ENCODE measurements at places on chromosomes 12 and 14.

DNA sequence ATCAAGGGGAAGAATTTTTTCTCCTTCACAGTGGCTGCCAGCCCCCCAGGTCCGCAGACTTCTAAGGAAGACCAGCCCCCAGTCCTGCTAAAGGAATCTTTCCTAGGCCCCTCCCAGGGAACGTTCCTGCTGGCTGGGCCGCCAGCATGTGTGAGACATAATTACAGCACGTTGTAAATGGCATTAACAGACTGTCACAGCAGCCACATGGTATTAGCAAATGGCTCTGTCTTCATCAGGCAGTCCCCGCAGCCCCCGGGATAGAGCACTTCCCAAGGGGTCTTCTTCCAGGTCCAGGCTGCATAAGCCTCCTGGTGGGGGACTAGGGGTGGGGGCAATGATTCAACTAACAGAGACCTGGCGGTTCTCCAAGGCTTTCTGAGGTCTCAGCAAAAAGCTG is 34.9 kb upstream of the FAM222A start:
- no peak for DNase-seq

DNA sequence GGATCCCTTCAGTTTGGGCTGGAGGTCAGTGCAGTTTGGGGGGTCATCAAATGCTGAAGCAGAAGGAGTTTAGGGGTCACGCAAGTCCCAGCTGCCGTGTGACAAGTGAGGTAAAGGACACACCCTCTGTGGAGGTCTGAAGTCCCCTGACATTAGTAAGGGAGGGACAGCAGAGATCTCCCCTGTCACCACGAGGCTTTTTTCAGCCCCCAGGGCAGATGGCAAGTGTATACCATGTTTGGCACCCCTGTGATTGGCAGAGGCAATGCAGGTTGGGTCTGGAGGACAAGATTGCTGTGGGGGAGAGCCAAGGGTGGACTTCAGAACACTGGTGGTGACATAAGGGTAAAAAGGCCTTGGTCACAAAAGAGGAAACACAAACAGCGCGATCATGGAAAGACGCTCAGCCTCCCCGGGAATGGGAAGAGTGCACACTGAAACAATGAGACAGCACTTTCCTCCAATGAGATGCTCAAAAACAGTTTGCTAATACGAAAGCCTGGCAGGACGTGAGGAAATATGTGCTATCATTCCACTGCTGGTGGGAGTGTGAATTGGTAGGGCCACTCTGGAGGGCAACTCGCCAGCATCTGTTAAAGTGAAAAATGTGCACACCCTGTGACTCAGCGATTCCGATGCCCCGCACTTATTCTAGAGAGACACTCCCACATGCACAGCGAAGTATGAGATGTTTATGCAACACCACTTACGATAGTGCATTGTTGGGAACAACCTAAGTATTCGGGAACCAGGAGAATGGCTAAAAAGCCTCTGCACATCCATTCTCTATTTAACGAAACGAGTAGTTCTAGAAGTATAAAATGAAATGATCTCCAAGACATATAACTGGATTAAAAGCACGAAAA is 14.4 kb upstream of the CD27 start:
- peak; percentile 88 for DNase-seq

- no peak for DNase-seq
Observed at GRCh38 chr12:94987076-94987669, 16.3 kb downstream of the NDUFA12 start.

- DNase-seq = no peak
Observed at GRCh38 chr12:120169946-120170345, 24.6 kb downstream of the GCN1 start.

DNA sequence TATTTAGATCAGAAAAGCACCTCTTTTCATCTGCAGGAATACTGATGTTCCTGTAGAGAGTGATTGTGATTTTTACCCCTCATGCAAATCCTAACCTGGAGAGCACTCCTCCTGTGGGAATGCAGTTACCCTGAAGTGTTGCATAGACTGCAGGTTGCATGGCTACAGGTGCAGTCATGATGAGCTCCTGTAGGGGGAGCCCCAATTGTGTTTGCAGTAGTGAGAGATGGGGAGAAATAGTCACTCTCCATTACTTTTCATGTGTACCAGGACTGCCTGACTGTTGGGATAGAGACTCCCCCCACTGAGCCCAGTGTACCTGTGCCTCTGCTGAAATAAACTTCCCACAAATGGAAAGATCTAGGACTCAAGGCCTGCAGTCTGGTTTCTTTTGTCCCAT is 1086.5 kb downstream of the SLC6A15 start:
- DNase-seq = no peak

DNA sequence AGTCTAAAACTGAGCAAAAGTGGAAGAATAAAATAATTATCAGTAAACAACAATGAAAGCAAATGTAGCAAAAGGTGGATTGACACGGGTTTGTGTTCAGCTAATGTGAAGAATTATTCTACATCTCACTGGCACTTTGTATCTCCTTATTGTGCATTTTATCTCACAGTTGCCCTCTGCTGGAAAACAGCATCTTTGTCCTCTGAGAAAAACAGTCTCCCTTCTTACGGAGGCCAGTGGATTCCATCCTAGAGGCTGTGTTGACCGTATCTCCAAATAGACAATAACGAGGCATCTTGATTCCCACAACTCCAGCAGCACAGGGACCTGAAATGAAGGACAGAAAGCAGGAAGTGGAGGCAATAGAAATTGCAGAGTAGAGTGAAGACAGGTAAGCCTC is 51.3 kb upstream of the PLBD1 start:
- DNase-seq = no peak

DNA sequence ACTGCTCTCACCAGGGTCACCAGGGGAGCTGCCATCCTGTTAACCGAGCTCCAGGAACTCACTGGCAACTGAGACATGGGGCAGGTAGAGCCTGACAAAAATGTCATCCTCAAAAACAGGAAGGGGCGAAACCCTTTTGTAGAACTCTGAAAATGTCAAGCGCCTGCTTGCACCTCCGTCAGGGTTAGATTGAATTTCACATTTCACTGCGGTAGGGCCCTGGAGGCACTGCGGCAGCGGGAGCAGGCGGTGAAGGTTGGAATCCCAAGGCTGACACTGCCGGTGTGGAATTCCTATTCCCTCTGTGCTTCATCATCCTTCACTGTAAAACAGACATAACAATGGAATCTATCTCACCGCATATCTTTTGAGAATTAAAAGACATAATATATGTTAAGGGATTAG is 142.8 kb upstream of the TMCC3 start:
- DNase-seq = no peak

- DNase-seq = peak; percentile 62
Observed at GRCh38 chr12:10392394-10392930, 2.6 kb upstream of the KLRK1 start.

- DNase-seq = no peak
Observed at GRCh38 chr14:83923842-83924241, 1606.1 kb upstream of the FLRT2 start.

GRCh38 chr12:123991372-123991951 is 18.4 kb downstream of the ZNF664 start:
- DNase-seq = no peak

DNA sequence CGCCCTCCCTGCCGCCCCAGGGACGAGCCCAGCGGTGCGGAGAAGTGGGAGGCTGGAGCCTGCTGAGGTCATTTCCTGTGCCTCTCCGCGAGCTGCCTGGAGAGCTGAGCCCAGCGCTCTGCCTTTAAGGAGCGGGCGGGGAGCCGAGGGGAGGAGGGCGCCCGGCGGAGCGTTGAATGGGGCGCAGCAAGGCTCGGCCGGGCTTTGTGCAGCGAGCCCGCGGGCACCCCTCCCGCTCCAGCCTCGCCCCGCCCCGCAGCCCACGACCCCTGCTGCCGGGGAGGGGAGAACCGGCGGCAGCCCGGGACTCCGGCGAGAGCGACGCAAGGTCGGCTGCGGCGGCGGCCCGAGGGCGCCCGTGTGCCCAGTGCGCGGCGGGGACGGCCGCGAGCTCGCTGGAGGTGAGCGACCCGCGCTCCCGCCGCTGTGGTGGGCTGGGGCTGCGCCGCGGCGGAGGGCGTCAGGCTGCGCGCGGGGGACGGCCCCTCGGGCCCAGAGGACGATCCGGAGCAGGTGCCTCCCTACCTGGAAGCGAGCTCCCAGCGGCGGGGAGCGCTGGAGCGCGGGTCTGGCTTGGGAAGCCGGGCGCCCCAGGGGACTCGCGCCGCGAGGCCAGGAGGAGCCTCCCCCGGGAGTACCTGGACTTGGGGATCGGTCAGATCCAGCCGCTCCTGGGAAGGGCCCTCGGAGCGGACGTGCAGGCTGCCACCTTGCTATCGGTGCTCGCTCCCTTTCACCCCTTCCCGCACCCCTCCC is at the start of gene PLEKHH1:
Gene PLEKHH1 (plus strand): TSS at position 293 of the 756 bp plus-strand sequence. CDS start 8,578 bp downstream, outside the sequence.
- DNase-seq = no peak

GRCh38 chr14:67722293-67722692 is 20.6 kb downstream of the RDH12 start:
- no peak for DNase-seq

DNA sequence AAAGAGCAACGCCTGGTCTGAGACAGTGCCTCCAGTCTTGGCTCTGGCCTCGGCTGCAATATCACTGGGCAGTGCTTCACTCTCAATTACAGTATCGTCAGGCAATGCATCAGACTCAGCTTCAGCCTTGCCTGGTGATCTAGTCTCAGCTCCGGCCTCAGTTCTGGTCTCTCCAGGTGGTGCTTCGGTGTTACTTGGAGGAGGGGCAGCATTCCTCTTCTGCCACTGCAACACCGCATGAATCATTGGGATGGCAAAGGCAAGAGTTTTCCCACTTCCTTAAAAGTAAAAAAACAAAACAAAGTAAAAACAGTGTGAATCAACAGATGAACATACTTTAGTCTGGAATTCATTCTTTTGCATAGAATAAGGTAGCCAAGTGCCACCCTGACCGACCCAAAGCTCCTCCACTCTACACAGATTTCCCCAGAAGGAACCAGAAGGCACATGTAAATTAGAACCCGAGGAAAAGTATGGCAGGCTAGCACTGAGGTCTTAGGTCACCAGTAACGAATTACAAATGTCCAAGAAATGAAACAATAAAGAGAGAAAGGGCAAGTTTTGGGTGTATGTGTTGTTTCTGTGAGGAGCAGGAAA is 18.6 kb downstream of the DDX24 start:
- no peak for DNase-seq

DNA sequence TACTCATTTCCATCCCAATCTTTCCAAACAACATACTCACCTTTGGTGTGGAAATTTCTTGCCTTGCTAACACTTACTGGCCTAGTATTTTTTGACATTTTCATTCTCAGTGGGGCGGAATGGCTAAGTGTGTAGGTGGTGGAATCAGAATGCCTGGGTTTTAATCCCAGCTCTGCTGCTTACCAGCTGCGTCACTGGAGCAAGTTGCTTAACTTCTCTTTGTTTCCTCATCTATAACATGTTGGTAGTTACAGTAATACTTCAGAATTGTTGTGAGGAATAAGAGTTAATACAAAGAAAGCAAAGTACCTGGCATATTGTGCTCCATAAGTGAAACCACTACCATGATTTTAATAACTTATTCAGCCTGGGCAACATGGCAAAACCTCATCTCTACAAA is 3.0 kb upstream of the FAM177A1 start:
- peak; percentile 44 for DNase-seq

- no peak for DNase-seq
Observed at GRCh38 chr12:81095501-81096232, 17.8 kb downstream of the ACSS3 start.

DNA sequence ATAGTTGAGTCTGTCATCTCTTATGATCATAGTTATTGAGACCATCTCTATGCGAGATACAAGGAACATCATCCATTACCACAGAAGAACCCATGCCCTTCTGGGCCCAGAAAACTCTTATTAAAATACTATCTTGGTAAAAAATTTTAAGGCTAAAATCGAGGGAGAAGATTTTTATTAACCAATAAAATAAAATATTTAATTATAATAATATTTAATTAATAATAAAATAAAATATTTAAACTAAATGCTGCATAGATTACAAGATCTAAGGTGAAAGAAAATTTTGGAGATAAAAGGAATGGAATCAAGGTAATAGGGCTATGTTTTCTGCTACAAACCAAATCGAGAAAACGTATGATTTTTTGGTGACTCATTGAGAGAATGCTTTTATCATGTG is 540.2 kb downstream of the KCNH5 start:
- no peak for DNase-seq

- no peak for DNase-seq
Observed at GRCh38 chr12:21774358-21775132, at the start of gene KCNJ8. Gene KCNJ8, minus strand, starts transcription at chr12:21774706. Its CDS starts 1,090 bp downstream, at chr12:21773616.

DNA sequence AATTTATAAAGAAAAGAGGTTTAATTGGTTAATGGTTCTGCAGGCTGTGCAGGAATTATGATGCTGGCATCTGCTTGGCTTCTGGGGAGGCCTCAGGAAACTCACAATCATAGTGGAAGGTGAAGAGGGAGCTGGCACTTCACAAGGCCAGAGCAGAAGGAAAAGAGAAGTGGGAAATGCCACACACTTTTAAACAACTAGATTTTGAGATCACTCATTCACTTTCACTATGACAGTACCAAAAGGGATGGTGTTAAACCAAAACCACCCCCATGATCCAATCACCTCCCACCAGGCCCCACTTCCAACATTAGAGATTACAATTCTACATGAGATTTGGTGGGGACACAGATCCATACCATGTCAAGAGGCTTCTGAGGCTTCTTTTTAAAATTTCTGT is 62.6 kb downstream of the SLC38A4 start:
- DNase-seq = no peak

GRCh38 chr14:59117754-59118528 is 70.5 kb upstream of the DAAM1 start:
- no peak for DNase-seq

DNA sequence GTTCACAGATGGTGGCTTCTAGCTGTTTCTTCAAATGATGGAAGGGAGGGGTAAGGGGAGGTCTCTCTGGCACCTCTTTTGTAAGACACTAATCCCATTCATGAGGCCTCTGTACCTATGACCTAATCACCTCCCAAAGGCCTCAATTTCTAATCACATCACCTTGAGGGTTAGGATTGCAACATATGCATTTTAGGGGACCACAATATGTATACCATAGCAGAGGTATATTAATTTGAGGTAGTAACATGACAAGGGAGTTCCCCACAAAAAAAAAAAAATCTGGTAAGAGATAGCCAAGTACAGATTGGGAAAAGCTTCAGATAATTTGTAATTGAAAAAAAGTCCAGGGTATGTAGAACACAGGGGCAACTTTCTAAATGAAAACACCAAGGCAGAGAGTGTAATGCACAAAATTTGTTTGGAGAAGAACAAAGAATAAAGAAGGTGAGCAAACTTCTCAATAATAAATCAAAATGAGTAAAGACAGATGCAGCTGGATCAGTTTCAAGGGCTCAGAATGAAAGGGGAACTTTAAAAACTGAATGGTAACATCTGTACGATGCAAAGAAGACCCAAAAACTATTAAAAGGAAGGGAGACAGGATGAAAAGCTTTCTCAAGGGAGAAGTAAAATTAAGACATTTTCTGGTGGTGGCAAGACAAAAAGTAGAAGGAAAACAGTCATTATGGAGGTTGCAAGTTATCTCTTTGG is 125.5 kb upstream of the DCN start:
- no peak for DNase-seq

- no peak for DNase-seq
Observed at GRCh38 chr12:90152897-90153624, 444.4 kb upstream of the ATP2B1 start.

- no peak for DNase-seq
Observed at GRCh38 chr12:102920271-102920670, 3.2 kb upstream of the PAH start.

GRCh38 chr12:12376646-12377448 is 20.0 kb downstream of the BORCS5 start:
- peak; percentile 43 for DNase-seq
